Trophoblast cell (in vitro differentiated cells and primary cell): ENCODE measurements at places on chromosomes 12 and 14.
A peak's percentile ranks its signal among the peaks of the same experiment; 100 is the strongest.

GRCh38 chr12:127562816-127563215 is 704.2 kb upstream of the TMEM132C start:
- no peak for DNase-seq
- no peaks in the 10 kb centered on the region for H3K36me3 ChIP-seq
- no peaks in the 10 kb centered on the region for H3K4me1 ChIP-seq
- H3K27ac ChIP-seq: no peak overlapping the region

- H3K27me3 ChIP-seq: no peaks in the 10 kb centered on the region
- H3K4me3 ChIP-seq: no peak overlapping the region
- no peak for DNase-seq
These were observed 373.1 kb upstream of the DDHD1 start for GRCh38 chr14:53526200-53526599.

DNA sequence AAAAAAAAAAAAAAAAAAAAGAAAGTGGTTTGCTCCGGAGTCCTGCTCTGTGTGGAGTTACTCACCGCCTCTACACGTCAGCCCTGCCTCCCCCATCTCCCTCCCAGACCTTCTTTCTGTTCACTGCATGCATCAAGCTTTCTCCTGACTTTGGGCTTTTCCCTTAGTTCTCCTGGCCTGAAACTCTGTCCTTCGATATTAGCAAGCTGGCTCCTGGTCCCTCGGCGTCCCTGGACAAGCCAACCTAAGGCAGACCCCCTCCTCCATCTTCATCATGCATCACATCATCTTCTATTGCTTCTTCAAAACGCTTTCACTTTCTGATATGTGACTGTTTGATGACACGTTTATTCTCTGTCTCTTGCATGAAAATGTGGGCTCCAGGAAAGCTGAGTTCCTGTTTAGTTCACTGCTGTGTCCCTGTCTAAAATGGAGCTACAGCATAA is 40.6 kb downstream of the SLC15A4 start:
- no peaks in the 10 kb centered on the region for H3K4me1 ChIP-seq
- no peaks in the 10 kb centered on the region for H3K27me3 ChIP-seq
- DNase-seq: no peak
- H3K27ac ChIP-seq: no peak overlapping the region
- no peak overlapping the region for H3K4me3 ChIP-seq

DNA sequence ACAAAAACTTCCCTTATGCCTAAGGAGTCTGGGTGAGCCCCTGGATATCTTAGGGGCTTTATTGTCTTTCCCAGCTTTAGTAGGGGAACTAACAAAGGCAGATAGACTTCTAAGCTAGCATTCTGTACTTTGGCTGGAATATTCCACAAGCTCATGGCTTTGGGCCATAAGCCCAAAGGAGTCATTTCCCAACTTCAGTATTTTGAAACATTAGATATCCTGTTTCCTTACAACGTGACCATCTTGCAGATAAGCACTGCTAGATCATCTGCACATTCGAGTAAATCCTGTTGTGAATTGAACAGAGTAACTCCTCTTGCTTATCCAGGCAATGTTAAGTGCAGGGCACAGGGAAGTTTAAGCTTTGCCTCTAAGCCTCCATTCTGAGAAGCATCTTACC is 70.6 kb upstream of the ACTN1 start:
- peaks cover 21% of the 10 kb centered on the region for H3K4me1 ChIP-seq
- H3K27ac ChIP-seq: peak overlapping the region; percentile 67
- no peaks in the 10 kb centered on the region for H3K27me3 ChIP-seq
- H3K36me3 ChIP-seq: peaks cover 9% of the 10 kb centered on the region
- no peak overlapping the region for H3K4me3 ChIP-seq
- DNase-seq: peak; percentile 87

DNA sequence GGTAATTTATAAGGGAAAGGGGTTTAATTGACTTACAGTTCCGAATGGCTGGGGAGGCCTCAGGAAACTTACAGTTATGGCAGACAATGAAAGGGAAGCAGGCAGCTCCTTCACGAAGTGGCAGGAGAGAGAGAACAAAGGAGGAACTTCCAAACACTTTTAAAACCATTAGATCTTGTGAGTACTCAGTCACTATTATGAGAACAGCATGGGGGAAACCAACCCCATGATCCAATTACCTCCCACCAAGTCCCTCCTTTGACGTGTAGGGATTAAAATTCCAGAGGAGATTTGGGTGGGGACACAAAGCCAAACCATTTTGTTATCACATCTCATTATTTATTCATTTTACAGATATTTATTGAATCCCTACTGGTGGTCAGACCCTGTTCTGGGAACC is 822.8 kb downstream of the GALC start:
- DNase-seq: no peak
- no peaks in the 10 kb centered on the region for H3K36me3 ChIP-seq
- no peaks in the 10 kb centered on the region for H3K27me3 ChIP-seq
- no peak overlapping the region for H3K4me3 ChIP-seq
- H3K4me1 ChIP-seq: no peaks in the 10 kb centered on the region
- no peak overlapping the region for H3K27ac ChIP-seq

DNA sequence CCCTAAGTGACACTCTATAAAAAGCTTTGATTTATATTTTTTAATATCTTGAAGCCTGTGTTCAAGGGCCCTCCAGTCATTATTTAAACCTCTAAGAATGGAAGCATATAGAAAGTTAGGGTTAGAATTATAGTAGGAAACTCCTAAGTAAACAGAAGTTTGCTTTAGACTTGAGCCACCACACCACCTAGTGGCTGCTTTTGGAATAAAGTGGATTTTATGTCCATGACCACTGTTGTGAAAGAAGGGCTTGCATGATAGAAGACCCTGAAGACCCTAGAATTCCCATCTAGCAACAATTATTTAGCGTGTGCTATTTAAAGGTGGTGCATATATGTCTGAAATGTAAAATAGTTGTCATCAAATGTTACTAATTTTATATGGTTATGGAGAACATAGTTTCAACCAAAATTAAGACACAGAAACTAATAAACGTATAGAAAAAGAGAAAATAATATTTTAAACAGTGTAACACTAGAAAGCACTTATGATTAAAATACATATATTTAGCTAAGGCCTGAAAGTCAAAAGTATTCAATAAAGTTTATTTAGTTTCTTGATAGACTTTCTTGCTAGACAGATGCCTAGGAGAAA is 21.3 kb downstream of the LRRIQ1 start:
- no peaks in the 10 kb centered on the region for H3K36me3 ChIP-seq
- DNase-seq: peak; percentile 16
- H3K4me1 ChIP-seq: no peaks in the 10 kb centered on the region
- H3K27ac ChIP-seq: no peak overlapping the region

GRCh38 chr12:50825372-50825838 is 17.3 kb upstream of the TMPRSS12 start:
- no peak overlapping the region for H3K27ac ChIP-seq
- no peaks in the 10 kb centered on the region for H3K27me3 ChIP-seq
- no peak for DNase-seq
- H3K36me3 ChIP-seq: no peaks in the 10 kb centered on the region
- H3K4me3 ChIP-seq: no peak overlapping the region
- H3K4me1 ChIP-seq: no peaks in the 10 kb centered on the region

GRCh38 chr14:31037709-31038221 is 11.6 kb upstream of the STRN3 start:
- H3K4me1 ChIP-seq: no peaks in the 10 kb centered on the region
- H3K36me3 ChIP-seq: no peaks in the 10 kb centered on the region
- no peak overlapping the region for H3K4me3 ChIP-seq
- no peak for DNase-seq
- H3K27ac ChIP-seq: no peak overlapping the region

- H3K4me3 ChIP-seq: no peak overlapping the region
- no peaks in the 10 kb centered on the region for H3K4me1 ChIP-seq
- H3K27me3 ChIP-seq: no peaks in the 10 kb centered on the region
- H3K36me3 ChIP-seq: no peaks in the 10 kb centered on the region
- no peak for DNase-seq
These were observed 401.1 kb upstream of the FOXG1 start for GRCh38 chr14:28365510-28365909.

DNA sequence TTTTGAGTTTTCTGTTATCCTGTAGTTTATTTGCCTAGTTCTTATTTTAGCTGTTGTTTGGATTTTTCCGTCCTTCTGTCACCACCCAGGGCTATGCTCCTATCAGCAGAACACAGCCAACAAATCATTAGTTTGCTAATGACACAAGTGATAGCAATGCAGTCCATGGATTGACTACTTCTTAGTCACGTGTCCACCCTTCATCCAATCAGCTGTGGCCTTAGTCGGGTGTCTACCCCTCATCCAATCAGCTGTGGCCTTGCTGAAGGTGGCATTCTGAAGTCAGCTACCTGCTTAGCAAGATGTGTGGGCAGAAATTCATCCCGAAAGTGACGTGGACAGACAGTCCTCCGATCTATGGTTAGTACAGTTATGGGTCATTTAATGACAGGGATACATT is 182.3 kb downstream of the GALC start:
- H3K4me3 ChIP-seq: no peak overlapping the region
- H3K27ac ChIP-seq: no peak overlapping the region
- DNase-seq: peak; percentile 13
- H3K36me3 ChIP-seq: no peaks in the 10 kb centered on the region
- no peaks in the 10 kb centered on the region for H3K4me1 ChIP-seq

DNA sequence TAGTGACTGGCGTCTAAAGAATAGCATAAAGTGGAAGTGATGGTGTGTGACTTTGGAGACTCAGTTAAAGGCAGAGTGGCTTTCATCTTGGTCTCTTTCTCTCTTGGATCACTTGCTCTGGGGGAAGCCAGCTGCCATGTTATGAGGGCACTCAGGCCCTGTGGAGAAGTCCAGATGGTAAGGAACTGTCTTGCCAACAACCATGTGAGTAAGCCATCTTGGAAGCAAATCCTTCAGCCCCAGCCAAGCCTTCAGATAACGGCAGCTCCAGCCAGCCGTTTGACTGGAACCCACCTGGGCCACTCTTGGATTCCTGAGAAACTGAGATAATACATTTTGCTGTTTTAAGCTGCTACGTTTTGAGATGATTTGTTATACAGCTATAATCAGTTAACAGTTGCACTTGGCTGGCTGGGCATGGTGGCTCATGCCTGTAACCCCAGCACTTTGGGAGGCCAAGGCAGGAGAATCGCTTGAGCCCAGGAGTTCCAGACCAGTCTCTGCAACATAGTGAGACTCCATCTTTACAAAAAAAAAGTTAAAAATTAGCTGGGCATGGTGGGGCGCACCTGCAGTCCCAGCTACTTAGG is 7.7 kb upstream of the LRRC23 start:
- no peaks in the 10 kb centered on the region for H3K4me1 ChIP-seq
- no peak for DNase-seq
- no peaks in the 10 kb centered on the region for H3K36me3 ChIP-seq

DNA sequence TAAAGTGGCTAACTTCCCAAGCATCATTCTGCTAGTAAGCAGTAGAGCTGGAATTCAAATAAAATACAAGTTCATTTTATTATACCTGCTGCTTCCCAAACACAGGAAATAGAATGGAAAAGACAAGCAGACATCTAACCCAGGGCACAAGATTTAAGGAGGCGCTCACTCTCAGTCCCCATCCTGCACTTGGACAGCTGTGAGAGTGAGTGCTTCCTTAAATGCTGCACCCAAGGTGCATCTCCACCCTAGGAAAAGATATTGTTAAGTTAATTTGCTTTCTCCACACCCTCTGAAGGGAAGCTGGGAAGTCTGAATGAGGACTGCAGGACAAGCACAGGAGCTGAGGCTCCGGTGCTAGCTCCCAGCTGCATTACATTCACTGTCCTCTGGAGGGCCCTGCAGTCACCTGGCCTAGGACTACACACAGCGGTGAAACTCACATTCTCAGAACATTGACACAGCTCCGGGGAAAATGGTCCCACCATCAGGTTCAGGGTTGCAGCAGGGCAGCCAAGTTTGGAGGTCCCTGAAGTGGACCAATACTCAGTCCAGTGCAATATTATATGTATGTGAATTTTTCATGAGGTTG is 14.2 kb downstream of the HEBP1 start:
- no peak for DNase-seq
- H3K4me1 ChIP-seq: peaks cover 12% of the 10 kb centered on the region
- peaks cover 32% of the 10 kb centered on the region for H3K36me3 ChIP-seq
- H3K4me3 ChIP-seq: no peak overlapping the region

- H3K4me1 ChIP-seq: no peaks in the 10 kb centered on the region
- no peak for DNase-seq
- H3K27me3 ChIP-seq: no peaks in the 10 kb centered on the region
- H3K27ac ChIP-seq: no peak overlapping the region
These were observed 356 bp upstream of the ZC3H14 start for GRCh38 chr14:88562532-88562830.

DNA sequence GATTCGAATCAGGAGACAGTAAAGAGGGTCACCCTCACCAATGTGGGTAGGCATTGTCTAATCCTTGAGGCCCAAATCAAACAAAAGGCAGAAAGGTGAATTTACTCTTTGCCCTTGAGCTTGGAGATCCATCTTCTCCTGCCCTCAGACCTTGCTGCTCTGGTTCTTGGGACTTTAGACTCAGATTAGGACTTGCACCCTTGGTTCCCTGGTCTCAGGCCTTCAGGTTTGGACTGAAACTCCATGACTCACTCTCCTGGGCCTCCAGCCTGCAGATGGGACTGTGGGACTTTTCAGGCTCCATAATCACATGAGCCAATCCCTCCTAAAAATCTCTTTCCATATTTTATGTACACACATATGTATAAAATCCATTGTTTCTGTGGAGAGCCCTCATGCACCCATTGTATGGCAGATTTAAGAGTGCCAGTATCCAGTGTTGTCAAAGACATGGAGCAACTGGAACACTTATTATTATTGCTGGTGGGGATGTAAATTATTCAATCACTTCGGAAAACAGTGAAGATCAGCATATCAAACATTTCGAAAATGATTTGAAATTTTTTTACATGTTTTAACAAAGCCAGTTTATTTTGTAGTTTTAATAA is 48.7 kb downstream of the EID3 start:
- no peak overlapping the region for H3K4me3 ChIP-seq
- DNase-seq: no peak
- H3K27me3 ChIP-seq: no peaks in the 10 kb centered on the region

DNA sequence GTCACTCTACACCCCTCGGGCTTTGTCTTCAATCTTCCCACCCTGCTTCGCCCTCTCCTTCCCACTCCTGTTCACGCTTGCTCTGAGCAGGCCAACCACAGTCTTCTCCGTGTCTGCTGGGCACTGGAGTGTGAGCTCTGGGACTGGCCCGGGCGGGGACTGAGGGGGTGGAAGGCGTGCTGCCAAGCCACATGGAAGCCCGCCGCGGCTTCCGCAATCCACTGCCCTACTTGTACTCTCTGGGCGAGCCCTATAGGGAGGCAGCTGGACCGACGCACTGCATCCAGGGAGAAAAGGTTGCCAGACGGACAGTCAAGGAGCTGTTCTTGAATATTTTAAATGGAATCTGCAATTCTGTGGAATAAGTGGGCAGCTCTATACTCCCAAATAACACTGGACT is 24.8 kb downstream of the GOLGA3 start:
- H3K36me3 ChIP-seq: peaks cover 79% of the 10 kb centered on the region
- H3K4me3 ChIP-seq: no peak overlapping the region
- no peak for DNase-seq
- no peaks in the 10 kb centered on the region for H3K4me1 ChIP-seq

DNA sequence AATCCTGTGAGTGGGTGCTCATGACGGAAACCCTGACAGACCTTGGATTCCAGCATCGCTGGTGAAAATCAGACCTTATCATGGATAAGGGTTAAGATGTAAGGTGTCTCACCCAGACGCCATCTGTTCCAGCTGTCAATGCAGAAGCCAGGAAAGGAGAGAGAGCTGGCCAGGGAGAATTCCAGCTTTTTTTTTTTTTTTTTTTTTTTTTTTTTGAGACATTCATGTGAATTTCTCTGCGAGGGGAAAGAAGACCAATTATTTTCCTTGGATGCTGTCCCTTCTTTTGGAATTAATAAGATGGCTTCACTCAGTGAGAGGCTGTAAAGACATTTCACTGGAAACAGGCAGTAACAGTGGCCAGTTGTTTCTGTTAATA is 1.8 kb downstream of the TRAF3 start:
- DNase-seq: peak; percentile 61
- no peak overlapping the region for H3K4me3 ChIP-seq
- no peak overlapping the region for H3K27ac ChIP-seq
- H3K4me1 ChIP-seq: peaks cover 10% of the 10 kb centered on the region
- no peaks in the 10 kb centered on the region for H3K27me3 ChIP-seq
